ENCODE measurements at places on chromosomes 1 and 21.

DNA sequence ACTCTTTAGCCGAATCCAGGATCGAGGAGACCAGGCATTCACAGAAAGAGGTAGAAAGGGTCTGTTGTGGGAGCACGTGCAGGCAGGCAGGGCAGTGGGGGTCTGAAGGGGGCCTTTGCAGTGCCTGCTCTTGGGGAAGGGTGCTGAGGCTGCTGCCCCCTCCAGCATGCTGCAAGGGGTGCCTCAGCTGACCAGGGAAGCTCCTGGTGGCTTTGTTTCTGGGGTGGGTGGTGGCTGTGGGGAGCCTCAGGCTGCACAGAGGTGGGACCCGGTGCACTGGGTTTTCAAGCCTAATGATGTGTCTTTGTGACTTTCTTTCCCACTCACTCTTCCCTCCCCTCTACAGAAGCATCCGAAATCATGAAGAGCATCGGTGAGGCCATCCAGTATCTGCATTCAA is 41.5 kb upstream of the IL19 start:
- no peak for DNase-seq

GRCh38 chr1:67676287-67676686 is 8.7 kb upstream of the GADD45A start:
- DNase-seq = no peak

DNA sequence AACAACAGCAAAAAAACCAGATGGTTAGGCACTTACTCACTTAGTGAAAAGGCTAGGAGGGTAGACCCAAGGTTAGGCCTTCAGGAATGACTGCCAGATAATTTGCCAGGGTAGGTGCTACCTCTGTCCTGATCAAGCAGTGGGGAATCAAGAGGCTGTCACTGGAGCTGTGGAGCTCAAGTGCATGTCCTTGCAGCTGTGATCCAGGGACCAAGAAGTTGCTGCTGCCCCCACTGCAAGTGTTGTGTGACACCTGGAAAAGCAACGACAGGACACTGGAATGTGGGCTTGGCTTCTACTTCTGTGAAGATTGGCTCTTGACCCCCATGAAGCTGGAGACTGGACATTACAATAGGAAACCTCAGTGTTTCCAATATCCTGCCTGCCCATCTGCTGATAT is 72.1 kb downstream of the PEX14 start:
- no peak for DNase-seq

GRCh38 chr1:89104147-89104546 is 21.8 kb downstream of the GBP2 start:
- no peak for DNase-seq

DNA sequence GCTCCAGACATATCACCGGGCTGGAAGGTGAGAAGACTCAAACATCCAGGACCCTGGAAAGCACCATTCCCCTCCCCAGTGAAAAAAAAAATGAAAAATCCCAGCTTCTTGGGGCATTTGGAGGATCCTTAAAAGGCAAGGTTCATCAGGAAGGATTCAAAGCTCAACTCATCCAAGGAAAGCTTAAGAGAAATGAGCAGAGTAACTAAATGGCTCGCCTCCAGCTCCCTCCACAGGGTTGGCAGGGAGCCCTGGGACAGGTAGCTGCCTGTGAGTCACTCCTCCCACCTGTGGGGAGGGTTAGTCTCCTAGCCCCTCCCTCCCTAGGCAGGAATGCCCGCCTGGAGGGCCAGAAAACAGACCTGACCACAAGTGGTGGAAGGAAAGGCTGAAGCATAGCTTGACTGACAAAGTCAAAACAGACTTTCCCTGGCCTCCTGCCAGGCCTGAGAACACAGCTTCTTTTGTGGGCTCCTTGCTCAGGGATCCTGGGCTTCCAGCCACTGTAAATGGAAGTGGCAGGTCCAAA is 712 bp upstream of the LAMB3 start:
- no peak for DNase-seq

DNA sequence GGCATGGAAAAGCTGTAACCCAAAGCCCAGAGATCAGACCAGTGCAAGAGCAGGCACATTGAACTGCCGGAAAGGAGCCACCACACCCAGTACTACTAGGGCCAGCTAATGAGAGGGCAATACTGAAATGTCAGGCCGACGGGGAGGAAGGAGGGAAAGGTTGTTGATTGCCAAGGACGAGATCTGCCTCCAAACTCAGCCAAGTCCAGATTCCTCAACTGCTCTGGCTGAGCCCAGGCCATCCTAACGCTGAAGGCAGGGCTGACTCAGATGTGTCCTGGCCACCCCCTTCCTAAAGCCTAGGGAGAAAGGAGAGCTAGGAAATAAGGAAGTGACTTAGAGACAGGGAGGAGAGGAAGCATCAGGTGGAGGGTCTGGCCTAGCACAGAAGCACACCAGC is 42.1 kb upstream of the IPO9 start:
- no peak for DNase-seq

DNA sequence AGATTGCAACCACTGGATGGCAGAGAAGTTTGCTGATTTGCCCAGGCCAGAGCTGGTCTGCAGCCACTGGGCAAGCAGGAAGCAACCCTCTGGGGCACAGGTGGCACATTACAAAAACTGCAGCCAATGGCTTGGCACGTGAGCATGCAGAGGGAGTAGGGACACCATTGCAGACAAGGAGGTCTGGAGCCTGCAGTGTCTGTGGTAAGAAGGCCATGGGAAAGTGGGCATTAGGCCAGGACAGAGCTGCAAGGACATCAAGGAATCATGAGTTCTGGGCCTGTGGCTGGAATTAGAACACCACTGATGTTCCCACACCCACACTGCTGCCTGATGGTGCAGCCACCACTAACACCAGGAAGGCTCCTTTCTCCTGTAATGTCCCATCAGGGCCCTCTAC is 113.0 kb downstream of the TSEN15 start:
- no peak for DNase-seq

GRCh38 chr1:37825506-37825905 is 17.5 kb upstream of the YRDC start:
- DNase-seq = no peak

GRCh38 chr1:46672696-46673095 is 1.0 kb downstream of the TEX38 start:
- DNase-seq = no peak

DNA sequence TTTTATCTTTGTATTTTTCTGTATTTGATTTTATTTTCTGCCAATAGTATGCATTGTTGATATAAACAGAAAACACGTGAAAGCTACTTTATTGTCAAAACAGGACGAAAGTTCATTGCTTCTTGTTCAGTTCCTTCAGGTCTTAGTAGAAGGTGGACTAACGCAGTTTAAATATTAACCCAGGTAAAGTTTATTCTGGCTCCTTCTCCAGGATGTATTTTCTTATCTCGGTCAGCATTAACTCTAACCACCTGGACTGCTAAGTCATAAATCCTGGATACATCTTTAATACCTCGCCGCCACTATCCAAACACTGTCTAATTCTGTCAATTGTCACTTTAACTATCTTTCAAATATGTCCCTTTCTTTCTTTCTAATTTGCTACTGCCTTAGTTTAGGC is 5.7 kb upstream of the SOAT1 start:
- DNase-seq = no peak

GRCh38 chr1:54009406-54009805 is 8.6 kb downstream of the LDLRAD1 start:
- DNase-seq = no peak

DNA sequence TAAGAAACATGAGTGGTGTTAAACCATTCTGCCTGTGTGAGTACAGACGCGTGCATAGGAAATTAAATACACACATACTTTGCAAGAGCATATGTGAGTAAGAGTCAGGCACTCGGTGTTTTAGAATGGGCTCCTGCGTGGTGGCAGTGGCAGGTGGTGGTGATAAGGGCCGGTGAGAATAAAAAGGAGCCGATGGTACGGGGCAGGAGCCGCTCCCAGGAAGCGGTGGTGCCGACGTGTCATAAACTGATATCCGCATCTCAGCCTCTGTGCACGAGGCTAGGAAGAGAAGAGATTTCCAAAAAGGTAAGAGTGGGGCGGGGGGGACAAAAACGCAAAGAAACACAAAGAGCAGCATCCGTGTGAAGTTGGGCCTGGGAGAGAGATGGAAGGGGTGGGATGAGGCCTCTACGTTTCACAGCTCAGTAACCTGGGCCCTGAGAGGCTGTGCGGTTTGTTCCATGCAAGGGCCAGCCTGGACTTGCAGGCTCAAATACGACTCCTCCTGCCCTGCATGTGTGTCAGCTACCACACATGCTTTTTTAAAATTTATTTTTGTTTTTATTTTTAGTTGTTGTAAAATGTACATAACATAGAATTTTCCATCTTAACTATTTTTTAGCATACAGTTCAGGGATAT is 127.7 kb upstream of the COL6A1 start:
- DNase-seq = no peak

- no peak for DNase-seq
Observed at GRCh38 chr1:151356696-151357095, 9.6 kb upstream of the RFX5 start.
